ENCODE measurements at places on chromosomes 1 and 21.

- H3K4me3 ChIP-seq = peak overlapping the region; percentile 78
- H3K36me3 ChIP-seq = no peaks in the 10 kb centered on the region
- peak overlapping the region; percentile 15 for H3K27ac ChIP-seq
Measured at GRCh38 chr1:212700892-212701819, 1.5 kb upstream of the BATF3 start.

- H3K4me1 ChIP-seq = peaks cover 5% of the 10 kb centered on the region
- H3K27ac ChIP-seq = no peak overlapping the region
- no peak for DNase-seq
- peaks cover 2% of the 10 kb centered on the region for H3K36me3 ChIP-seq
- no peaks in the 10 kb centered on the region for H3K27me3 ChIP-seq
Measured at GRCh38 chr1:167060141-167061072, 29.8 kb downstream of the GPA33 start.

DNA sequence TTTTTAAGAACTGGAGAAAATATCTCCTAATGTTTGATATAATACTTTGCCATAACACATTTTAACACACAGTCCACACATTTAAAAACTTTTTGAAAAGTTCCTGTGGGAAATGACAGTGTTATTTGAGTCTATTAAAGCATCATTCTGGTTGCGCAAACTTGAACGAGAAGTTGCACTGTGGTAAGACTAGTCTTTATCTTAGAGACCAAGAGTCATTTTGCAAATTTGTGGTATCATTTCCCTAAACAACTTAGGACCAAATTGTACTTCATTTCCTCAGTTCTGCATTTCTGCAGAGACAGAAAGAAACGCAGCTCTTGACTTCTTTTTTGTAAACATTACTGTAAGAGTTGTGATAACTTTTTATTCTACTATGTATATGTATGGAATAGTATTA lies at the start of gene RGS18:
Gene RGS18, plus strand, starts transcription at position 282 of the 400 bp plus-strand sequence. CDS start 176 bp downstream, outside the sequence.
- no peak for DNase-seq
- no peak within 1 kb of the TSS for H3K4me3 ChIP-seq
- H3K36me3 ChIP-seq = no peaks in the 10 kb centered on the region
- no peaks in the 10 kb centered on the region for H3K27me3 ChIP-seq
- H3K27ac ChIP-seq = no peak within 1 kb of the TSS
- H3K4me1 ChIP-seq = no peaks in the 10 kb centered on the region

DNA sequence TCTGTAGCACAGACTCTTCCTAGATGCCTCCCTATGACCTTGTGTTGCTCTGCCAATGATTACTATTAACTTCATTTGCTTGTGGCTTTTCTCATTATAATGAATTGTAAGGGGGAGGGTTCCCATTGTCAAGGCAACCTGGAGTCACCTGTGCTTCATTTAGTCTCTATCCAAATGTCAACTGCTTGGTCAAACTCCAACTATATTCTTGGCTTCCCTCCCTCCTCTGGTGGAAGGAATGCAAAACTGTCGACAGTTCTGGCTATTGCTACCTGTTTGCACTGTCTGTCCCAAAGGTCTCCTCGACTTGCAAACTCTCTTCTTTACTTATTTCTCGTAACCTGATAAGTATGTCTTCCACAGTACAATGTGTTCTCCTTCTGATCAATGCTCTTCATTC lies 100.3 kb downstream of the CACNA1E start:
- no peak for DNase-seq
- no peak overlapping the region for H3K4me3 ChIP-seq
- no peaks in the 10 kb centered on the region for H3K4me1 ChIP-seq

- no peak for DNase-seq
- no peak overlapping the region for H3K4me3 ChIP-seq
- H3K27me3 ChIP-seq = peaks cover 16% of the 10 kb centered on the region
- no peaks in the 10 kb centered on the region for H3K36me3 ChIP-seq
Measured at GRCh38 chr1:171055966-171056643, 34.6 kb upstream of the FMO3 start.

- no peaks in the 10 kb centered on the region for H3K27me3 ChIP-seq
- no peak for DNase-seq
- H3K4me3 ChIP-seq = no peak overlapping the region
- H3K27ac ChIP-seq = no peak overlapping the region
Measured at GRCh38 chr1:150981177-150981804, 801 bp upstream of the ANXA9 start.

- H3K4me3 ChIP-seq = no peak overlapping the region
- no peaks in the 10 kb centered on the region for H3K4me1 ChIP-seq
- H3K27ac ChIP-seq = no peak overlapping the region
- H3K27me3 ChIP-seq = no peaks in the 10 kb centered on the region
Measured at GRCh38 chr1:100168051-100168450, 10.0 kb downstream of the LRRC39 start.

DNA sequence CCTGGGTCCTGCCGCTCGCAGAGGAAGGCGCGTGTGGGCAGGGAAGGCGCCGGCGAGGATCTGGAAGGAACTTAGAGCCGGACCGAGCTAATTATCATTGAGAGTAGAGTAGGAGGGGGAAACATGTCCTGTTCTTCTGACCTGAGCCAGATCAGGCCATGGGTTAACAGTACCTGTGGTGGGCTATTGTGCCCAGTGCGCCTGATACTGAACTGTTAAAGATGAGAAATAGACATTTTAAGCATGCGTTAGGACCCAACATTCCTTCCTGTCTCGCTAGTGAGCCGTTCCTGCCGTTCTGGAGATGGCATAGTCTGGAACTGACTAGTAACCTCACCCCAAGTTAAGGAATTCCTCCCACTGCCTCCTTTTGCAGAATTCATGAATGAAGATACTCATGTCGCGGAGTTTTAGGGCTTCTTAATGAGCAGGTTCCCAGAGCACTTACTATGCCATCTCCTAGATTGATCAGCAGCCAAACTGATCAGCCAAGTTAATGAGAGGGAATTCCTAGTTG lies 870 bp downstream of the STRIP1 start:
- H3K36me3 ChIP-seq = peaks cover 21% of the 10 kb centered on the region
- peak overlapping the region; percentile 62 for H3K27ac ChIP-seq
- no peaks in the 10 kb centered on the region for H3K27me3 ChIP-seq

DNA sequence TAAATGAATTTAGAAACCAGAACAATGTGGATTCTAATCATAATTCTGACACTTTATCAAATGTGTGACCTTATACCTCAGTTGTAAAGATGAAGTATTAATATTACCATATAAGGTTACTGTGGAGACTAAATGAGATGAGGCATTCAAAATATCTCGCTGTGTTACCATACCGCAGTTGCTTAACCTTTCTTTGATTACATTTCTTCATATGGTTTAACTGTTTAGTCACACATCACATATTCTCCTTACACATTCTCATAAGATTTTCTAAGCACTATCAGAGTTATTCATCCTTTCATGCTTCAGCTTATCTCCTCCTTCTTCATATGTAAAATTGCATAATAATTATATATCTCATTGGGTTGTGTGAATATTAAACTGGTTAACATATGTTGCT lies 88.9 kb downstream of the LRRC53 start:
- H3K27me3 ChIP-seq = no peaks in the 10 kb centered on the region
- H3K4me1 ChIP-seq = no peaks in the 10 kb centered on the region
- no peaks in the 10 kb centered on the region for H3K36me3 ChIP-seq
- H3K4me3 ChIP-seq = no peak overlapping the region

DNA sequence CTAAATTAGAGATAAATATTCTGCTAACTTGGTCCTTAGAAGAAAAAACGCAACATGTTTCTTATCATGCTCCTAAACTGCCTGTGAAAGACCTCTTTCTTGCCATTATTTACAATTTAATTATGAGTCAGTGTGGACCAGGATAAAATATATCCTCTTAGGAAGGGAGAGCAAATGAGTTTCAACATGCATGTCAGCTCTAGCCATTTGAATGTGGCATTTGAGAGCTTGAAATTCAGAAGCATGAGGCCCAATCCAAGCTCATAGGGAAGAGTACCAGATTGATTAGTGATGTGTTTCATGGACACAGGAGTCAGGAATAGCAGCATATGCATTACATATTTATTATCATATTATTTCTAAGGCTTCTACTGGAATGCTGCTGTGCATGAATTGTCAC lies 39.3 kb downstream of the TBX15 start:
- H3K4me3 ChIP-seq = no peak overlapping the region
- H3K36me3 ChIP-seq = no peaks in the 10 kb centered on the region
- DNase-seq = no peak
- H3K27ac ChIP-seq = no peak overlapping the region
- no peaks in the 10 kb centered on the region for H3K4me1 ChIP-seq

DNA sequence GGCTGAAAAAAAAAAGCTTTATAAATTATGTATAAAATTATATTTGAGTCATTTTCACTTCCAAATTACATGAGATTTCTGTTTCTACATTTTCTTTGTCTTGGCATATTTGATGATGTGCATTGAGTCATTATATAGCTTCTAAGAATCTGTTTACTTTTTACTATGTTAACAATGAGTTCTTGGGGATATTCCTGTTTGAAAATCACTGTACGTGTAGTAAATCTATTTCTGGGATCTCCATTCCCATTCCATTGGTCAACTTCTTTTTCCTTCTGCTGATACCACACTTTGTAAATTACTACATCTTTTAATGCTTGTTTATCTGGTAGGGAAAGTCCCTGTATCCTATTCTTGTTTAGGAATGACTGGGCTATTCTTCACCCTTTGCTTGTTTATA lies 43.6 kb downstream of the TNFRSF9 start:
- peaks cover 15% of the 10 kb centered on the region for H3K4me1 ChIP-seq
- no peaks in the 10 kb centered on the region for H3K36me3 ChIP-seq
- H3K27me3 ChIP-seq = no peaks in the 10 kb centered on the region
- no peak overlapping the region for H3K4me3 ChIP-seq
- H3K27ac ChIP-seq = no peak overlapping the region

DNA sequence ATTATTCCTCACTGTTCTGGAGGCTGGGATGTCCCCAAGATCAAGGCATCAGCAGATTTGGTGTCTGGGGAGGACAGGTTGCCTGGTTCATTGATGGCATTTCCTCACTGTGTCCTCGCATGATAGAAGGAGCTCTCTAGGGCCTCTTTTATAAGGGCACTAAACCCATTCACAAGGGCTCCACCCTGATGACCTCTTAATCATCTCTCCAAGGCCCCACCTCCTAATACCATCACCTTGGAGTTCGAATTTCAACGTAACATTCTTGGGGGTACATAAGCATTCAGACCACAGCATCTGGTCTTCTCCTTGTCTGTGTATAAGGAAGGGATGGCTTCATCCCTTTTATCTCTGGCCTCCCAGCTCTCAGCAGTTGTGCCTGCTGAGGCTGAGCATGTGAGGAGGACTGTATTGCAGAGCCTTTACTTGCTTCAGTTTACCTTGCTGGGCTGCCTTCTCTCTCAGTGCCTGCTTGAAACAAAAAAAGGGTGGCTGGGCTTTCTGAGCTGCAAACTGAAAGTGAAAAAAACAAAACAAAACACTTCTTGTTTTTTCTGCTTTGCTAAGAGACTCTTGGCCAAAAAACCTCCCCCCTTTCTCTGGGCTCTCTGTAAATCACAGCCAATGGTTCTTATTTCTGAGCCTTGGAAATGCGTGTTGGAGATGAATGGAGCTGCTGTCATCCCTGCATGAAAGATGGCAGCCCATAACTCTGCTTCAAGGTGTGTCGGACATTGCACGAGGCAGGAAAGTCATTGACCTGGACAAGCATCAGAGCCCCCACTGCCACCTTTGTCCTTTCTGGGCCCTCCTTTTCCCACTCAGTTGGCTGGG lies 75.8 kb downstream of the RHOU start:
- peaks cover 2% of the 10 kb centered on the region for H3K36me3 ChIP-seq
- H3K4me1 ChIP-seq = peaks cover 30% of the 10 kb centered on the region
- H3K4me3 ChIP-seq = no peak overlapping the region
- H3K27me3 ChIP-seq = no peaks in the 10 kb centered on the region
- DNase-seq = no peak

GRCh38 chr1:54499360-54500106 lies 48.5 kb upstream of the ACOT11 start:
- H3K4me1 ChIP-seq = no peaks in the 10 kb centered on the region
- H3K4me3 ChIP-seq = peak overlapping the region; percentile 62
- H3K36me3 ChIP-seq = no peaks in the 10 kb centered on the region
- peaks cover 83% of the 10 kb centered on the region for H3K27me3 ChIP-seq
- DNase-seq = no peak

GRCh38 chr1:47837866-47838561 lies 159.2 kb downstream of the TRABD2B start:
- no peak overlapping the region for H3K27ac ChIP-seq
- H3K36me3 ChIP-seq = peaks cover 2% of the 10 kb centered on the region
- DNase-seq = no peak
- H3K27me3 ChIP-seq = peaks cover 23% of the 10 kb centered on the region

DNA sequence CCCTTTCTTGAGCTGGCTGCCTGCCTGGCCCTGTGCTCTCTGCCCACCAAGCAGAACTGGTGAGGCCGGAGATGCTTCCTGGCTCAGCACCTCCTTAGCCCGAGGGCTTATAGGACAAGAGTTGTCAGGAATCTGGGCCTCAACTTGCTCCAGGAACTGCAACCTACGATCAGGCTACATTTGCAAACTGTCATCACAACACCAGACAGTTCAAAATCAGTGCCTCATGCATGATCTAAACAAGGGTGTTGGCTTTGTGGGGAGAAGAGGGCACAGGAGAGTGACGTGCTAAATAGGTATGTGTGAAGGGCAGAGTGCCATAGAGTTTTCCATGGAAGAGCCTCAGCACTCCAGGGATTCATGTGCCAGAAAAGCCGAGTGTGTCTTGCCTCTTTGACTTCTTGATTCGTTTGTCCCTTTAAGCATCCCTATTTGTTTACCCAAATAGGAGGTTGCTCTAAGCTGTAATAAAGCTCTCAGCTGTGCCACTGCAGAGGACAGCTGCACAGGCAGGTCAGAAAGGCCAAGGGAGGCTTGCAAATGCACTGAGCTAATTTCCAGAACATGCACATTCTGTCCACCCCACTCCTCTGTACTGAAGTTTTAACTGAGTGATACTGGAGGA lies 30.2 kb upstream of the NEK2 start:
- no peaks in the 10 kb centered on the region for H3K27me3 ChIP-seq
- H3K4me3 ChIP-seq = no peak overlapping the region
- H3K27ac ChIP-seq = no peak overlapping the region
- H3K36me3 ChIP-seq = peaks cover 6% of the 10 kb centered on the region
- DNase-seq = no peak

DNA sequence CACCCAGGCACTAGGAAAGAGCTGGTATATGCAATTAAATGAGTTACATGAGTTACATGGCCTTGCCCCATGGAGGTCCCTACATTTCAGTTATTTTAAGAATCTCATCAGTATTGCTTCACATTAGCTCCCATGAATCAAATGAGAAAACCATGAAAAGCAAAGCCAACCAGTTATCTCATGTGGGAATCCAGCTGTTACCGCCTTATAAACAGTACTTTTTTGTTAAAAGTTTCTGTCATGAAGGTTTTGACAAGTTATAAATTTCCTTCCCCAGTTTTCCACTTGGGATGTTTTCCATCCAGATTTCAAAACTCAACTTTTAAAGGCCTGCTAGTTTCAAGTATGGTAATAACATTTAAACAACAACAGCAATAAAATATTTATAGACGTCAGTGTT lies 544.8 kb downstream of the NUF2 start:
- H3K4me3 ChIP-seq = no peak overlapping the region
- H3K4me1 ChIP-seq = no peaks in the 10 kb centered on the region
- DNase-seq = no peak
- no peaks in the 10 kb centered on the region for H3K36me3 ChIP-seq

Data from central memory CD8-positive, alpha-beta T cell (primary cell).